AML-193 (cell line): ENCODE measurements at places on chromosomes 4 and X.

GRCh38 chr4:151641983-151642382 lies 118.8 kb downstream of the GATB start:
- no peak for DNase-seq

- peak; percentile 77 for DNase-seq
Observed at GRCh38 chrX:65610040-65610439, 57.4 kb upstream of the MSN start.

DNA sequence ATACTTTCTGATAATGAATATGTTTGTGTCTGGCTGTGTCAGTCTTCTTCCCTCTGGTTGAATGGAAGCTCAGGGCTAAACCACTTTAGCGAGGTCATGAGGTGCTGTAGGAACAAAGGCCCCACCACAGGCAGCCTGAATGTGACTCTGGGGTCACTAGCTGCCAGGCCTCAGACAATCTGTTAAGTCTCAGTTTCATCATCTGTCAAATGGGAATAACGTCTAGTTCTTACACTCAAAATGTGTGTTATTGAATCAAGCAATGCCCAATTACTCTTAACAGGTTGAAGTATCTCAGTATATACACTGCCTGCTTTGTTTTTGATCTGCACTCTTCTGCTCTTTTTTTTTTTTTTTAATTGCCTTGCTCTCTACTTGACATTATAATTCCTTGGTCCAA lies 148.6 kb downstream of the STK32B start:
- no peak for DNase-seq

DNA sequence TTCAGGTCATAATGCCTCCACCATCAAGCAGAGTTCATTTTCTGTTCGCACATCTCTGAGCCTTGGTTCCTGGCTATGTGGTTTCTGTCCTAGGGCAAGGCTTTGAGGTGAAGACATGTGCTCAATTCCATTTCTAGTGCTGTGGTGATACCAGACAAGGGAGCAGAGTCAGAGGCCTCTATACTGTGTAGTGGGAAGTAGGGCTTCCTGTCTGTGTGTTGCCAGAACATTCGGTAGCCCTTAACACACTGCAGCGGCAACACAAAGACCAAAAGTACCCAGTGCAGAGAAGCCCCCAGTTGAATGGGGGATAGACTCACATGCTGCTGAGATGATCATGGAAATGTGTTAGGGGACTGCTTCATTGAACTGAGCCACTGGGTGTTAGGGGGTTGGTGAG lies 56.4 kb downstream of the STARD8 start:
- no peak for DNase-seq

GRCh38 chrX:109464231-109464630 lies 17.7 kb downstream of the GUCY2F start:
- no peak for DNase-seq

DNA sequence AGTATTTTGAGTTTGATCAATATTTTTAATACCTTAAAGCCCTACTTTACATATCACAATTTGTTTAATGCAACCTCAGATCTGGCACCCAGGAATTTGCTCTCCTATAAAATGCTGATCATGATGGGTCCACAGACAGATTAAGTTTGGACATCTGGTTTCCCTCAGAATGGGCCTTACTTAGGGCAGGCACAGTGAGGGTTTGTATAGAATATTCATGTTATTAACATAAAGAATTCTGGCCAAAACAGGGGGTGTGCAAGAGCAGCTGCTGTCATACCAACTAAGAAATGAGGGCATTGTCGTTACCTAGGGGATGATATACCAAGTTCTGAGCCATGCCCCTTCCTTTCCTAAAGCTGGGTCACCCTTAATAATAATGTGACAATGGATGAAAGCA lies 37.5 kb upstream of the CENPU start:
- no peak for DNase-seq

- no peak for DNase-seq
Observed at GRCh38 chrX:49878128-49878833, 1.0 kb upstream of the USP27X start.

- DNase-seq = no peak
Observed at GRCh38 chrX:129755779-129756650, 17.2 kb downstream of the XPNPEP2 start.

DNA sequence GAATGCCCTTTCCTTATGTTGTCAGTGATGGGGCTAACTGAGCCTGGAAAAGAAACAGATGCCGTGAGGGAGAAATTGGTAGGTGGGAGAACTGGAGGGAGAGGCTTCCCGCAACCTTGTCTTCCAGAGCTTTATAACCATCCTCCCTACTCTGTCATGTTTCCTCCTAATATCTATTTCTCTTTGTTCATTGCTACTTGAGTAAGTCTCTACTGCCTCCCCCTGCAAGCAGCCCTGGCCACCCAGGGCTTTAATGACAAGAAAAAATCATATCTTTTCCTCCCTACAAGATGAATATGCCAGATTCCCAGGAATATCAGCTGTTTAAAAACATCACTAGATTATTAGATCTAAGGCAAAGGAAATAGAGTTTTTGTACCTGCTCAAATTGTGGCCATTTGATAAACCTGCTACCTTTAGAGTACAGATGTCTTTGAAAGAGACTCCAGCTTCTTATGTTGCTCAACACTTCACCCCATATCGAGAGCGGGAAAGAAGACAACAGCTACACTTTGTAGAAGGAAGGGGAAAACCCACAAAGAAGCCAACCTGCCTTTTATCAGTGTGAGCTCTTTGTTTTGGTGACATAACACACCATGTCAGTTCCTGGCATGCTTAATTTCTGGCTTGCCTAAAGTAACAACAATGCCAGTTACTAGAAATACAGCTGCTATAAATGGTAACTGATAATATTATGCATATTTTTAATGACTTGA lies 186.6 kb upstream of the LEF1 start:
- DNase-seq = no peak

DNA sequence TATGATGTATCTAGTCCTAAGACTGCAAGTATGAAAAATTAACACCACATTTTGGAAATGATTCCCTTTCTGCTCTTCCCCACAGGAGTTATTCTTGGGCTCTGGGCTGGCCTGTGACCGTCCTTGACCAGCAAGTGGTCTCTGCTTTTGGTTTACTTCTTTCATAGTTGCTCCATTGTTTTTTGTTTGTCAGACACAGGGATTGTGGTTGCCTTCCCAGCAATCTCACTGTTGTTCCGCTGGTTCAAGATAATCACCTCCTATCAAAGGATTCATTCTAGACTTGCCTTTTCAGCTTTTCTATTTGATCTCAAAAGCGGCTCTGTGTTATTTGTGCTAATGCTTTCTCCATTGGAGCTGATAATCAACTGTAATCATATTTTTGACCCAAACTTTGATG lies 218.8 kb downstream of the MGST2 start:
- DNase-seq = no peak

GRCh38 chr4:77564231-77564630 lies 41.4 kb upstream of the CXCL13 start:
- DNase-seq = no peak

DNA sequence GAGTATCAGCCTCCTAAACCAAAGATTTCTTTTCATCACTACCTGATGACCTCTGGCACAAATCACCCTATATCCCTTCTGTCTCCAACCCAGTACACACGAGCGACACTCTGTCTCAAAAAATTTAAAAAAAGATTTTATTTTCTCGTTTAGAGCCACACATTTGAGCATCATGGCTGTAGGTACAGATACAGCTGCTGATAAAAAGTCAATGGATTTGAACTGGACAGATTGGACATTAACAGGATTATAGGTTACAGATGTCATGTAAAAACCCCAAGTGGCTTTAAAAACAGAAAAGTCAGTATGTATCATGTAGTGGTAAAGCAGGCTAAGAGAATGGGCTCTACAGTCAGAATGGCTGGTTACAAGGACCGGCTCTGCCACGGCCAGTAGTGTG lies 171.1 kb downstream of the SCFD2 start:
- no peak for DNase-seq

DNA sequence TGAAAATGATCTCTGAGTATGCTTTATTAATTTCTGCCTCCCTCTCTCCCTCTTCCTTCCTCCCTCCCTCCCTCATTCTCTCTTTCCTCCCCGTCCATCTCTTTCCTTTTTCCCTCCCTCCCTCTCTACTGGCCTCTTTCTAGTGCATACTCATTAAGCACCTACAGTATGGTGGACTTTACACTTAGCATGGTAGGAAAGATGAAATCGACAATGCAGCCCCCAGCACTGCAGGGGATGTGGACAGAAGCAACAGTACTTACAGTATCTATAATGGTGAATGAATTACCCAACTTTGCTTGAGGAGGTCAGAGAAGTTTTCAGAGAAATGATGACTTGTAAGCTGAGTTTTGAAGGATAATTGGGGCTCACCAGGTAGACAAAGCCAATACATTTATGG lies 143.8 kb upstream of the RPS6KA3 start:
- DNase-seq = no peak

GRCh38 chr4:24805067-24805466 lies 9.7 kb downstream of the SOD3 start:
- DNase-seq = no peak

DNA sequence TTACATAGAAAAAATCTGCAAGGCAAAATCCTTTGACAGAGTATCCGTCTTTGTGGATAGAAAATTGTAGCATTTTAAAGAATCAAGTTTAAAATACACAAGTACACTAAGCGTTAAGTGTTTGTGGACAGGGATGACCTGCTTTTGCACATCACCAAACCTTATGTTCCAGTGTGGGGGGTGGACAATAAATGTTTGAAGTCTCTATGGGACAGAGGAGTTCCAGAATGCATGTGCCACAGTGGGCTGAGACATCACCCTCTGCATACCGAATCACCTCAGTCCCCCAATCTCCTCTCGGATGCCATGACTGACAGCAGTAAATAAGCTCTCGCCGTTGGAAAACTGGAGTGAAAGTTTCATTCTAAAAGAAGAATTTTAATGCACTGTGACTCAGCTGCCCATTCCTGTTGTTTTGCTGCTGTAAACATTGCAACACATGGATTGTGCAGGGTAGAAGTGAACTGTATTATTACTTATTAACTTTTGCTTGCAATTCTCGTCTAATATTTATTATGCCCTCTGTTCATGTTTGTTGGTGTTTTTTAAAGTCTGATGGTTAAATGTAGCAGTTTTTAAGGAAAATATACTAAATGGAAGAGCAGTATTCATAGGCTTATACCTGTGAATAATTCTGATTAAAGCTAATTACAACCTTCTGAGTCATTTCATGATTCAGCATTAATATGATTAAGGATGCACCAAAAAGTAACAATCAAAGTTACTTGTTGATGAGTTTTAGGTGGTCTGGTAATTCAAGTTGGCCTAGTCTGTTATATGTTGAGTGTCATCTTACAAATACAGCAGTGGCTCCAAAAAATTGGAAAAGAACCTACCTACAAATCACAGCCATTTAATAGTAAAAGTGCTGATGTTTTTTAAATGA lies 24.0 kb downstream of the CDKN2AIP start:
- DNase-seq = no peak

GRCh38 chrX:39336671-39337311 lies 535.5 kb downstream of the MID1IP1 start:
- no peak for DNase-seq

- DNase-seq = no peak
Observed at GRCh38 chrX:150377005-150377404, 13.9 kb downstream of the MAMLD1 start.

DNA sequence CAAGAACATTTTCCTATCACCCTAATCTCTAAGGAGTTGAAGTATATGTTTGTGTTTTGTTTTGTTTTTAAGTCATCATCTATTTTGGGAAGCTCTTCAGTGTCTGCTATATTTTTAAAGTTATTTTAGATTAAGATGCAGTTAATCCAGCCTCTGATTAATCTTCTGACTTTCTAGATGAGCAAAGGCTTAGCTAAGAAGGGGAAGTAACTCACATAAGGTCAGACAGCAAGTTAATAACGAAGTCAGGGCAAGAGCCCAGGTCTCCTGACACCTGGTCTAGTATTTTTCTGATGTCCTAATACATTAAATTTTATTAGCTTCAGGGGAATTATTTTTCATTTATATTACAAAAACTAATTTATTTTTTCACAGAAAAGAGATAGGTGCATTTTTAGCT lies 168.5 kb downstream of the SOWAHB start:
- no peak for DNase-seq

DNA sequence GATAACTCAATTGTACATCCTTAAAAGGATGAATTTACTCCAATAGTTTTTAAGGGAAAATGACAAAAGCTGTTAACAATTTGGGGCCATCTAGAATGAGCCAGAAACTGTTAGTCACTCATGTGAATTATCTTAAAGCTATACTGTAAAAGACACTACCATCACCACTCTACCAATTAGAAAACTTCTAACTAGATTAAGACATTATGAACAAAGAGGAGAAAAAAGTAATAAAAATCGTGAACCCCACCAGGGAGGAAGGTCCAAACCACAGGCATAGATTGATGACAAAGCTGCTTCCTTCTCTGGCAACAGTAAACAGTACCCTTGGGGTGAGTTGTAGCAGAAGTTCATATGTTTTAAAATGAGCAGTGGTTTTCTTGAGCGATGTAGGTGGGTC lies 106.1 kb downstream of the PDGFC start:
- no peak for DNase-seq

GRCh38 chr4:94508296-94508695 lies 56.6 kb downstream of the PDLIM5 start:
- DNase-seq = no peak

DNA sequence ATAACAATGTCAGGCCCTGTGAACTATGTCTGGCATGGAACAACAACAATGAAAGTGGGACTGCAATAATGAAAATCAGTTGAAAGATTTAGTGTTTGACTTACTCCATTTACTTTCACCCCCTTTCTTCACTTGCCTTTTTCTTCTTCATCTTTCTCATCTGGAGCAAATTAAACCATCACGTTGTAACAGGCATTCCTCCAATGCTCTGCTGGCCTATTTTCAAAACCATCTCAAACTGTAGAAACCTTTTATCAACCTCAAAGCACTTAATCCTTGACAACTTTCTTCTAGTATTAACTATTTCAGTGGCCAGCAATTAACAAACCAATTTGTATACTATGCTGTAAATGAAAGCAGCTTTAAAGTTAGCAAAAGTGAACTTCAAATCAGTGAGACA lies 8.3 kb downstream of the KLHL13 start:
- DNase-seq = no peak

DNA sequence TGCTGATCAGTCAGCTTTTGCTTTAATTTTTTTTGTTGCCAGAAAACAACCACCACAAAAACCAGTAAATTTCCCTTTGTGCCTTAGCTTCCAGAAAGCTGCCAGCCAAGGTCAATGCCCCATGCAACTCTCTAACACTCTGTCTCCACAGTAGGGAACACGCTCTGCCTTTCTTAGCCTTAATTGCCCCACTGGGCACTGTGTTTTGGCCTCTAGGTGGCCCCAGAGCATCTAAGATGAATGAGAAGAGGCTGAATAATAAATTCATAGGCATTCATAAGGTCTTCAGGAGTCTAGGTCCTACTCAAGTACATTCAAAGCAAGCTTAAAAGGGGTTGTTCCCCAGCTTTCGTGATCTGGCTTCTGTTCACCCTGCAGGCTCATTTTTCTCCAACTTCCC lies 57.7 kb upstream of the PASD1 start:
- DNase-seq = peak; percentile 1
